ENCODE measurements at places on chromosomes 16 and 17. TPM values are rescaled to one million over a fixed set of nuclear protein-coding genes. Genes with fewer than 3 reads are reported as not detected.
A peak's percentile ranks its signal among the peaks of the same experiment; 100 is the strongest.

GRCh38 chr16:29192329-29193247 is 207.7 kb downstream of the LAT start:
- no peak for DNase-seq

Gene ZDHHC1
- total RNA-seq = 4.2 TPM

Gene MRPL58
- total RNA-seq = 40.8 TPM

DNA sequence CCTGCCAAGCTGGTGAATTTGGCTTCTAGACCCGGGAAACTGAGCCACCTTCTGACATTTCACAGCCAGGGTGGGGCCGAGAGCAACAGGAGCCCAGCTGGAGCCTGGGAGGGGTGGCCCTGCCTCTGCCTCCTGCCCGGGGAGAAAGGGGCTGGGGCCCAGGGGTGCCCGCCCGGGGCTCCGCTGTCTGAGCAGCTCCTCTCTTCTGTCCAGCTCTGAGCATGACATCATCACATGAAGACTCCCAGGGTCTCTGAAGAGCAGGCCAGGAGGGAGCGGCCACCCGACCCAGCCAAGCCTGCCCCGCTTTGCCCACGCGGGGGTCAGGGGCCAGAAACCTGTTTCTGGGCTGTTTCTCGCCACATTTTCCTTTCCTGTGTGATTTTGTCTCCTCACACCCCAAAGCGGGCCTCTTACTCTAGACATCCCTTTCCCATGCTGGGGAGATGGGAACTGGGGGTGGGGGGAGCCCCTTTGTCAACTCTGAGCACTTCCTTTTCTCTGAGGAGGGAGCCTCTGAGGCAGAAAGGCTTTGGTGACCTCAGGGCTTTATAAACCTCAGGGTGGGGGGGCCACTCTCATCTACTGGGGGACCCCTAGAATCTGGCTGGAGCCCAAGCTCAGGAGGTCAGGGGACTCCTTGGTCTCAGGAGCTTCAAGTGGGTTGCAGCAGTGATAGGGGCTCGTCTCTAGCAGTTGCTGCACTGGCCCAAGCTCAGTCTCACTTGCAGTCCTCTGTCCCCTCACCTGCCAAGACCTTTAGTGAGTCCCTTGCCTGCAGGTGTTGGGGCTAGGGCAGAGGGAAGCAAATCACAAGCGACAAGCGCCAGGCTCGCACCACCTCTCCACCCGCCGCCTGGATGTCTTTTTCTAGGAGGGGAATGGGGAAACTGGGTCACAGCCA is 7.6 kb downstream of the UBALD2 start:
- DNase-seq = no peak

Gene TSNAXIP1
- total RNA-seq = 4.8 TPM

GRCh38 chr16:59759296-59759695 is 1025.2 kb upstream of the GOT2 start:
- DNase-seq = no peak

GRCh38 chr16:8869212-8869987 is 594 bp upstream of the CARHSP1 start:
- no peak for DNase-seq

Gene WNT9B
- 5.0 TPM for total RNA-seq

Gene LDAF1
- 146 TPM for total RNA-seq

- peak; percentile 79 for DNase-seq
These were observed 1.2 kb upstream of the BCO1 start for GRCh38 chr16:81237282-81237681.

DNA sequence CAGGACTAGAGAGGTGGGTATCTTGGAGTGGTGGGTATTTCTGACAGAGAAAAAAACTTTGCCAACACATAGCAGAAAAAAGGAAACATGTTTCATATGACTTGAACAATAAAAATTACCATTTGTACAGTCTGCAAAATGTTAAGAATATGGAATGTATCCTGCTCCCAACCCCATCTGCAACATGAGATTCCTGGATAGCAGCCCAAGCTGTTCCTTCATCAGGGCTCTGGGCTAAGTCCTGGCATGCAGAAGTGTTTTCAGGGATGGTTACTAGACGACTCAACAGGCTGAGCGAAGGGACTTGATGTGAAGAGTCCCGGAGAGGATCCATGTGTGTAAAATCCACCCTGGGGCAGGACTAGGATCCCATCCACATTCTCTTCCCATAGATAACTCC is 121.0 kb upstream of the IRX3 start:
- no peak for DNase-seq

Gene ASPA
- 0.87 TPM for total RNA-seq

Gene ANKFN1
- total RNA-seq = not detected

- DNase-seq = no peak
These were observed 66.8 kb downstream of the C16orf78 start for GRCh38 chr16:49440156-49441065.

GRCh38 chr16:67086822-67087221 is 22.9 kb upstream of the PHAF1 start:
- no peak for DNase-seq

- no peak for DNase-seq
These were observed 99.3 kb upstream of the TNRC6C start for GRCh38 chr17:77859035-77859810.

GRCh38 chr17:77191244-77191643 is 50.5 kb downstream of the SEC14L1 start:
- DNase-seq = no peak

DNA sequence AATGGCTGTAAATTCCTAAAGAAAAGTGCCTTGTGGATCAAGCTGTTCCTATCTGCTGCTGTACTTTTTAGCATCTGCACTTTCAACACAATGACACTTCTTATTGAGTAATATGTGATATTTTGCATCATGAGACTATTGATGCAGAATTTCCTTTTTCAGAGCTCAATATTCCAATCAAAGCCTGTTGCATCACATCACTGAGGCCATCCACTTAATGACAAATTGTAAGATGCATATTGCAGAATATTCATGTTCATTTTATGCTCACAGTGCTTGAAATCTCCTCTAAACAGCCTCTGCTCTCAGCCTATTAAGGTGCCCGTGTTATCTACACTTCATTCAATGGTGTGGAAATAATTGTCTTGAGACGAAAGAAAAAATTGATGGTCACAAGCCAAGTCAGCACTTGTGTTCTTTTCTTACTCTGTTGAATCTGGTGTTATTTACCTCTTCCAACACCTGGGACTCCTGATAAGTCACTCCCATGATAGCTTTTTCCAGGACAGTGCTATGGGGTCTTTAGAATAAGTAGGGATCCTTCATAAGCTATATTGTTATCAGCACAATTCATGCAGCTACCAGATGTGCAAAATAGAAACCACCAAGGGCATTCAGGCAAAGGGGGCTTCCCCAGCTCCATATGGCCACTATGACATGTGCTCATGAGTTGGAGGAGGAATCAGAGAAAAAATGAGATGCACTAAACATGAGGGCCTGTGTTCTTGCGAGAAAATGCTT is 9.3 kb upstream of the SKAP1 start:
- no peak for DNase-seq

DNA sequence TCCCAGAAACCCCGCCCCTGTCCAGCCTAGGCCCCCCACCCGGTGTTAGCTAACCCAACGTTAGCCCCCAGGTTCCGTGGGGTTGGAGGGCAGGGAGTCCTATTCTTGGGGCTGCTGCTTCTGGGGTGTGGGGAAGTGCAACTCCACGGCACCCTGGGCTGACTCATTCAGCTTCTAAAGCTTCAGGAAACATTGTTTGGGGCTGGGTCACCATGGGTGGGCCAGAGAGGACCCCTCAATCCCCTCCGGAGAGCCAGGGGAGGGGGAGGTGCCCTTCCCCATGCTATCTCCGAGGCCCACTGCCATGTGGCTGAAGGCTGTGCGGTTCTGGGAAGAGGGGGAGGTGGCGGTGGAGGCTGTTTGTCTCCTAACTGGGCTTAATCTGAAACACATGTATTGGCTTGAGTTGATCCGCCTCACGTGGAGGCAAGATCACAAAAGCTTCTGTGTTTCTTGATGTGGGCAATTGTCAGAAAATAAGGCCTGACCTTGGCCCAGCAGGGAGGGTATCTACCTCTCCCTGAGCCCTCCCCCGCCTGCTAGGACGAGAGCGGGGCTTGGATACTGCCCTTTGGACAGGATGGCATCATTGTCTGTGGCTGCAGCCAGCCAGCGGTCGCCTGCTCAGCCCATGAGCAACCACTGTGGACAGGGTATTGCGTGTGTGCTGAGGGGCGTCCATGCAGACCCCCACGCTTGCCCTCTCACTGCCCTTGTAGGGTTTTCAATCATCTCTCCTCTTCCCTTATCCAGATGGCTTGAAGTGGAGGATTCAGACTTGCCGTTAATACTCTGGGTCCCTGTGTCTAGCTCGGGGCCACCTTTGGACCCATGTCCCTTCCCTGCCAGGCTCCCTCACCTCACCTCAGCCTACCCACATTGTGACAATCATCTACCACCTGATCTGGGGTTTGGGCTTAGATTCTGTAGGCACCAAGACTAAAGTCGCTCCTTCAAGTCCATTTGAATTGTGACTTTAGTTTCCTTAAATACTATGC is 1.3 kb downstream of the SERPINF1 start:
- no peak for DNase-seq

DNA sequence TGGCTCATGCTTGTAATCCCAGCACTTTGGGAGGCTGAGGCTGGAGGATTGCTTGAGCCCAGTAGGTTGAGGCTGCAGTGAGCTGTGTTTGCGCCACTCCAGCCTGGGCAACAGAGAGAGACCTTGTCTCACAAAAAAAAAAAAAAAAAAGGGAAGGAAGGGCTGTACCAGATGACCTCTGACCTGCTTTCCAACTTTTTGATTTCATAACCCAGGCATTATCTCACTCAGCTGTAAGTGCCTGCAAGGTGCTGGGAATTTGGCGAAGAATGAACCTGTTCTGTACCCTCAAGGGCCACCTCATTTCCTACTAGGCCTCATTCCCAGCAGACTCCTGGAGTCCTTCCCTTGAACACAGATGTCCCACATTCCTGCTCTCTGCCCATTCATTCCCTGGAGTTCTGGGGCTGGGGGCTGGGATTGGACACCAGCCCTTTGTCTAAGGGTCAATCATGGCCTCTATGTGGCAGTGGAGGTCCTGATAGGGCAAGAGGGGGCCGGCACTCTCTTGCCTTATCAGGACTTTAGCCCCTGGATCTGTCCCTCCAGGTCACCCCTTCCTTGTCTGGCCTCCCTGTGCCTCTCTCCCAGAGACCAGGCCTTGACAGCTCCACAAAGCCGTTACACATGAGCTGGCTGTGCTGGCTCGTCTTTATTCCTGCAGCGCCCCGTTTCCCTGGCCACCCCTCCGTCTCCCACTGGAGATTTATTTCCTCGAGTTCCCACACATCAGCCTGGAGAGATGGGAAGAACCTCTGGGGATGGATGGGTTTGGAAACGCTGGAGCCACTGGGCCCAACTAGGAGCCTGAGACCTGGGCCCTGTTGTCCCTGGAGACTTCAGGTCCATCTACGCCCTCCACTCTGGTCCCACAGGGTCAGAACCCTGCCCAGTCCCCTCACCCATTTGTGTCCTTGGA is 821 bp upstream of the GFAP start:
- DNase-seq = no peak

Gene OR3A2
- total RNA-seq = not detected

GRCh38 chr17:61209525-61209924 is 190.1 kb upstream of the TBX2 start:
- no peak for DNase-seq

Gene SP6
- total RNA-seq = 1.2 TPM

- peak; percentile 51 for DNase-seq
These were observed 1.9 kb downstream of the IGSF6 start for GRCh38 chr16:21650521-21650920.

GRCh38 chr16:78729687-78730086 is 630.2 kb downstream of the WWOX start:
- no peak for DNase-seq

DNA sequence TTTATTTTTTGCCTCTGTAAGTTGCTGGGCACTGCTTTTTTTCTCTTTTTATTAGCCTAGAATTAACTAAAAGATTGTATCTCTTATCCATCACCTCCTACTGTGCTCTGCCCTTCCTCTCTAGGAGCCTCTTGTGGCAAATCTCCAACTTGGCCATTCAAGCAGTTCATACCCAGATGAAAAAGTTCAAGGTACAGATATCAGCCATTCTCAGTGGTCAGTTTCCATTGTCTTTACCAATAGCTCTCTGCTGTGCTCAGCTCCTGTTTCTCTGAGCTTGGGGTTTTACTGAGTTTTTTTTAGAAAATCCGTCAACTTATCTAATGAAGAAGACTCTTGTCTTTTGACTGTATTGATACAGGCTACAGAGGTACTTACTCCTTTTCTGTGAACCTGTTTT is 15.6 kb downstream of the MOSMO start:
- DNase-seq = peak; percentile 56

Gene YWHAE
- 615 TPM for total RNA-seq

DNA sequence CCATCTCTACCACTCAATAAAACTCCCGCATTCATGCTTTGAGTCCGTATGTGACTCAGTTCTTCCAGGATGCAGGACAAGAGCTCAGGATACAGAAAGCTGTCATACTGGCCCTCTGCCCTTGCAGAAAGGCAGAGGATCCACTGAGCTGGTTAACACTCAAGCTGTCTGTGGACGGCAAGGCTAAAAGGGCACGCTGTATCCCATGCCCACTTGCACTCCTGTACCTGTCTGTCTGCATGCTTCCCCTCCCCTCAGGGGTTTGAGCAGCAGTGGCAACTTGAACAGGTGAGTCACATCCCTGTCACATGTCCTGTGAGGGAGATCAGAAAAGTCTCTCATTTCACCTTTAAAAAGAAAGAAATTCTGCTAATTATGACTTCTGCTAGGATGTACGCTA is 293.8 kb downstream of the HS3ST3B1 start:
- no peak for DNase-seq

Gene MYH3
- total RNA-seq = not detected

DNA sequence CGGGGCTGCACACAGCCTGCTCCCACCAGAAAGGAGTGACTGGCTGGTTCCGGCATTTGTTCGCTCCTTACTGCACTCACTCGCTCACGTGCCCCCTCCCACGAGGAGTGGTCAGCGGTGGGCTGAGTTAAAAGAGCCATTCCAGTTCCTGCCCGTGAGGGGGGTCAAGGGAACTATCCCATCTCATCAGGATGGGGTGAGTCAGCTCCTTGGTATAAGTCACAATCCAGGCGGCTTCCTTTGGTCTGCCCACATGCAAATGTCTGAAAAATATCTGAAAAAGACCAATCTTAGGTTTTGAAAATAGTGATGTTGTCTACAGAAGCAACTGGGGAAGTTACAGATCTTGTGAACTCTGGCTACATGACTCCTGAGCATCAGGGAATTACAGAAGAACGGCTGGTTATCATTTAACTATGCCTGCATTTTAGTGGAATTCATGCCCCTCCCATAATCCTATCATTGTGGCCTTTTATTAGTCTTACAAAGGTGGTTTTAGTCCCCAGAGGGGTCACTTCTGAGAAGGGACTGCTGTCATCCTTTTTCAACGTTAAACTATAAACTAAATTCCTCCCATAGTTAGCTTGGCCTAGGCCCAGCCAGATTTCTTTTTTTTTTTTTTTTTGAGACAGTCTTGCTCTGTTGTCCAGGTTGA is 9.8 kb upstream of the TNFSF12 start:
- DNase-seq = peak; percentile 78

GRCh38 chr17:79862771-79863440 is 23.7 kb upstream of the CBX4 start:
- DNase-seq = no peak

Measured in renal cortical epithelial cell (primary cell).